Amygdala (tissue), 56 donors: ENCODE measurements at places on chromosomes 7 and 10.

GRCh38 chr10:111968647-111969046, 214.9 kb downstream of the GPAM start:
- no peak for DNase-seq

DNA sequence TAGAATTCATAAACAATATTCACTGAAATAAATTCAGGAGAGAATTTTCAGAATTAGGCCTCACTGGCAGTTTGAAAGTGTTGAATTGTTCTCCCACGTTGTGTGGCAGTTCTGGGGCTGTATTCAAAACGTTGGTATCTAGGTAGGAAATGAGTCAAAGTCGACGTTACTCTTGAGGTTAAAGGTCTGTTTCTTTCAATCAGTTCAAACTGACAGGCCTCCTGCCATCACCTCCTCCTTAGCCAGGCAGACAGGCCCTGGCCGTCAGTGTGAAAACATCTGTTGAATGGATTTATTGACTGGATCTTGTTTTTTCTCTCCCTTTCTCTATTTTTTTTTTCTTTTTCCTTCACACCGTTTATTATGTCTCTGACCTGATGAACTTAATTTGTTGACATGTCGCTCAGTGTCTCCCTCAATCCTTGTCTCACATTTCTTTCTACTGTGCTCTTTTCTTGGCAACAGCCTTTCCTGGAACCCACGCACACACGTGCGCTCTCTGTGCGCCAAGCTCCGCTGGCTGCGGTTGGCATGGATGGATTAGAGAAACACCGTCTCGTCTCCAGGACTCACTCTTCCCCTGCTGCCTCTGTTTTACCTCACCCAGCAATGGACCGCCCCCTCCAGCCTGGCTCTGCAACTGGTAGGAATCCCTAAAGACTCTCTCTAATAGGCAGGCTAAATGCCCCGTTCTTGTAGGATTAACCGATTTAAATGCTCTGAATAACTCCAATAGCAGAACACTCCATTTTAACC, 231.7 kb downstream of the HDAC9 start:
- DNase-seq, result no peak

- DNase-seq, result no peak
Observed at GRCh38 chr10:118721539-118721876, 33.3 kb downstream of the CACUL1 start.

DNA sequence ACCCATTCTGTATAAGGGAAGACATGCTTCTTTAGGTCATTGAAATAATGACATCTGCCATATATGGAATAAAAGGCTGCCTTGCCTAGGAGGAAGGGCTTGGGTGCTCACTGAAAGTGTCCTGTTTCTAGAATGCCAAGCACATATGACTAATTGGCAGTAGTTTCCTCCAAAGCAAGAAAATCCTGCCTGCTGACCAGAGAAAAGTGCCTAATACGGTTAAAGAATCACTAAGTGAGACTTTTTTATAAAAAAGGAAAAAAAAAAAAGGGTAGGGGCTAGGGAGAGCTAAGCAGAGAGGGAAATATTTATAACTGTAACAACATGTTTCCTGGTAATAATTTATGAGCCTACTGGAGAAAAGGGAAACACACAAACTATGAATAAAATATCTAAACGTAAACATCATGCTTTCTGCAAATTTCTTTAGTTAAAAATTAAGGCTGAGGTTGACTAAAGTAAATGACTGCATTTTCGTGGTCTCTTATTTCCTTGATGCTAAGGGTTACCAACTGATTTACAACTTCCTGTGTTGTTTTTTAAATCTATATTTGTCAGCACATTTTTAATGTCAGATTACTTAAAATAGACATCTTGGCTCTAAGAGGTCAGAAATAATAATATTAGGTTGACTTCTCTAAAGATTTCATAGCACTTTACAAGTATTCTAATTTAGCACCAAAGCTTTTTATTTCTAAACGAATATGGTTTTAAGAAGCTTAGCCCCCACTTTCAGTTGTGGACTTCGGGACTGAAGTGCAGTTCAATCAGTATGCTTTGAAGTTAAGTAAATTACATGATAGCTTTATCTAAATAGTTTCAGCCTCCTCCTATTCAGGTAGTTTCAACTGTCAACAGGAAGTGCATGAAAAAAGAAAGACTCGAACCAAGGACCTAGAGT, 89.6 kb downstream of the CABCOCO1 start:
- DNase-seq, result no peak

GRCh38 chr10:5981529-5981928, 4.2 kb upstream of the IL15RA start:
- no peak for DNase-seq

DNA sequence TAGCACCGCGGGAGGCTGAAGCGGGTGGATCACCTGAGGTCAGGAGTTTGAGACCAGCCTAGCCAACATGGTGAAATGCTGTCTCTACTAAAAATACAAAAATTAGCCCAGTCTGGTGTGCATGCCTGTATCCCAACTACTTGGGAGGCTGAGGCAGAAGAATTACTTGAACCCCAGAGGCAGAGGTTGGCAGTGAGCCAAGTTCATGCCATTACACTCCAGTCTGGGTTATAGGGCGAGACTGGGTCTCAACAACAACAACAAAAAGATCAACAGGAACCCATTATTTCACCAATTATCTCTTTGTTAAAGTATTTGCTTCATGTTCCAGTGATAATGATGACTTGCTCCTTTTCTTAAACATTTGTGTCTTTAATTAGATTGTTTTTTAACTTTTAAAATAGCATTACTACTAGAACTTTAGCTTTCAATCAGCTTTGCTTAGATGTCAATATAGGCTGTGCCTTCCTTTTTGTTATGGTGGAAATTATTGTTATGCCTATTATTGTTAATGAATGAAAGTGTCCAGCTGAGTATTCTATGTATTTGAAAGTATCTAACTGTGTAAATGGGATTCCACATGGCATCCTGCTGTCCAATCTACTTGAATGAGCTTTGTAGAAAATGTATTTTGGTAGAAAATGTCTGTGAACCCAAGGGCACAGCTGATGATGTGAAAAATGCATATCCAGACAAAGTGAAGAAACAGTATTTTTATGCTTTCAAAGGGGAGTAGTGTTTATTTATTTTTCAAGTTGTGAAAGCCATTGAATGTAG, 61.7 kb upstream of the CSTF2T start:
- DNase-seq, result no peak

- DNase-seq, result no peak
Observed at GRCh38 chr7:85916016-85916415, 727.7 kb upstream of the GRM3 start.

- no peak for DNase-seq
Observed at GRCh38 chr10:63054889-63055611, 78.1 kb upstream of the NRBF2 start.

- DNase-seq, result no peak
Observed at GRCh38 chr7:91519241-91520158, 255.3 kb downstream of the FZD1 start.

GRCh38 chr7:104584620-104585019, 256.2 kb downstream of the LHFPL3 start:
- no peak for DNase-seq

- DNase-seq, result no peak
Observed at GRCh38 chr10:117677239-117677638, 134.7 kb downstream of the EMX2 start.

DNA sequence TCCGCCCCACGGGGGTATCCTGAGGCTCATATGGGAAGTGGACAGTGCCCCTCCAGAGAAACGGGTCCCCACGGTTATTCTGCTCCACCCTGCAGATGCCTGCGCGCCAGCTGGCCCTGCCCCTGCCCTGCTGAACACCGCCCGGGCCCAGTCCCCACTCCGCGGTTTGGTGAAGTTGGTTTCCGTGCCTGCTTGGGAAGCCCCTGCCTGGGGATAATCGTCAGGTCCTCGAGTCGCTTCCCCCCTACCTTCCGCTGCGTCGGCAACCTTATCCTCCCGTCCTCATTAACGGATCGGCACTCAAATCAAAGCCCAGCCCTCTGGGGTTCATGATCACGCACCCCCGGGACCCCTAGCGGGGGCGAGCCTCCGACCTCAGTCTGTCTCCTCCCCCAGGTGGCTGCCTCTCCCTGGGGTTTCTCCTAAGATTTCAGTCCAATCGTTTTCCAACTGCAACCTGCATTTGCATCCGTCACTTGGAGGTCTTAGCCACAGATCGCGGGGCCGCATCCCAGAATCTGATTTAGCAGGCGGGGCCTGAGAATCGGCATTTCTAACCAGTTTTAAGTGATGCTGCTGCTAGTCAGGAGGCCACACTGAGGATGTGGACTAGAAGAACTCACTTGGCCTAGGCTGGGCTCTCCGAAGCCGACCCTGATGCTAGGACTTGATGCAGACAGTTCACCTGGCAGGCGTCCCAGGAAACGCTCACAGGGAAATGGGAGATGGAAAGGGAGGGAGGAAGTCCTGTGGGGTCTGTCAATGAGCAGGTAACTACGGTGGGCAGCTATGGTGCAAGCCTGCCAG, 27.6 kb downstream of the WDR86 start:
- DNase-seq, result no peak

DNA sequence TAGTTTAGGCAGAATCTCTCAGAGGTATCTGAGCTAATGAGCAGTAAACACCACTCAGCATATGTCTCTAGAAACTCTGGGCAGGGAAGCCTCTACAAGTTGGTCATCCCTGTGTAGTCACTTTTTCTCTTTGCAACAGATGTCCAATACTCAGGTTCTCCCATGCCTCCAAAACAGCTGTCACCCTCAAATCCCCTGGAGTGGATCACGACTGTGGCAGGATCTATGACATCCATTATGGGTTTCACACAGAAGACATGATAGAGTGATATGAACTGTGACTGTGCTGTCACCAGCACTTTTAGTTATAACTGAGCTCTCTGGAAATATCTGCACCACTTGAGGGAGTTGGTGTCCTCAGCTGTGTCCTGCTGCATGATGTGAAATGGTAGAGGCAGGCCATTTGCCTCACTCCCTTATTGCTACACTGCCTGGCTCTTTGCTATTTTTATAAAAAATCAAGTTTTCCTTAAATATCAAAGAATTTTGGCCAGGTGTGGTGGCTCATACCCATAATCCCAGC, 24.1 kb upstream of the ZNRF2 start:
- no peak for DNase-seq

GRCh38 chr7:131381069-131381838, 53.6 kb downstream of the MKLN1 start:
- DNase-seq, result no peak

GRCh38 chr10:120161111-120161510, 268.6 kb downstream of the SEC23IP start:
- no peak for DNase-seq

GRCh38 chr10:35347121-35347562, 10.8 kb downstream of the CCNY start:
- peak; percentile 32 for DNase-seq

GRCh38 chr10:70455213-70455630, 13.7 kb upstream of the NODAL start:
- DNase-seq, result no peak

DNA sequence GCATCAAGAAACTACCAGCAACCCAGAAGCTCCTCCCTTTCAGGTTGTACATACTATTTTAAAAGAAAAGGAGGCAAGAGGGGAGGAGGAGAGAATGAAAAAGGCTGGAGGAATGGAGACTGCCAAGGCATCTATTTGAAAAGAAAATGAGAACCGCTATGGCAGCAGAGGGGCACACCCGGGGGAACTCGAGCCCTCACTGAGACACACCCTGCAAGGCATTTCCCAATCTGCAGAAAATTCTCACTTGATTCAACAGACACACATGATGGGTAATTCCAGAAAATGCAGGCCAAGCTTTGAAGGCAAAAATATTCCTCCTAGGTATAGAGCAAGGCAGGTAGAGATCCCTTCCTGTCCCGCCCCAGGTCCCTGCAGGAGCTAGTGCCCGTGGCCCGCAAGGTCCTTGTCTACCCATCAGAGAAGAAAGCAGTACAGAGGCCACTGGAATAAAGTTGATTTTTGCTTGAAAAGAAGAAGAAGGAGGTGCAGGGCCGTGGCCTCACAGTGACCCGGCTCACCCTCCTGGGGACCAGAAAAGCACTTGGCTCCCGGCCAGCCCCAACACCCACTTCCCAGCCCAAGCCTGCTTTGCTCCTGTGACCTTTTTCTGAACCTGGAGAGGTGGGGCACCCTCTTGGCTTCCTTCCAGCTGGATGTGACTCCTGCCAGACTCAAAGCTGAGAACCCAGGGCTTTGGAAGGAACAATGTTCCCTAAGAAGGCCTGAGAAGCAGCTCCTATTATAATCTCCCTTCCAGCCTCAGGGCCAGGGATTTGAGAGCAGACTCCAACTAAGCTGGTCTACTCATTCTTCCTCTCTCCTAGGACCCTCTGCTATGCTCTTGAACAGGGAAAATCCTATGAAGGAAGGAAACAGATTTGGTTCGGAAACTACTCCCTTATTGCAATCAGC, 6.2 kb upstream of the PIK3CG start:
- DNase-seq, result no peak

- no peak for DNase-seq
Observed at GRCh38 chr7:89757910-89758309, 396.4 kb upstream of the STEAP1 start.

- DNase-seq, result no peak
Observed at GRCh38 chr7:75879771-75880184, 944 bp downstream of the RHBDD2 start.

DNA sequence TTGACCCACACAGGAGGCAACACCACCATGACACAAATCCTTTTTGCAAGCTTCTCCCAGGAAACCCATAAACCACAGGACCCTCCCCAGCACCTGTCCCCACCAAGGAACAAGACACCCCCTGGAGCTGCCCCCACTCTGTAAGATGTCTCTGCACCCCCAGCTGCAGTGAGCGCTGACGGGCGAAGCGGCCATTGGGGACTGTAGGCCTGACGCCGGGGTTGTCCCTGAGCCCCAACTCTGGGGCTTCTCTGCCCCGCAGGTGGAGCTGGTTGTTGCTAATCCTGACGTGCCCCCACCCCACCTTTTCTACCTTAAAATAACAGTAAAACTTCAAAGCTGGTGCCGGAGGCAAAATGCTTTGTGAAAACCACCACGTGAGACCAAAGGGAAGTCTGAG, 94.7 kb upstream of the PPP2R2D start:
- no peak for DNase-seq

- no peak for DNase-seq
Observed at GRCh38 chr7:131007439-131008330, 273.7 kb upstream of the KLF14 start.

- DNase-seq, result no peak
Observed at GRCh38 chr7:91089382-91089963, 174.8 kb upstream of the FZD1 start.

DNA sequence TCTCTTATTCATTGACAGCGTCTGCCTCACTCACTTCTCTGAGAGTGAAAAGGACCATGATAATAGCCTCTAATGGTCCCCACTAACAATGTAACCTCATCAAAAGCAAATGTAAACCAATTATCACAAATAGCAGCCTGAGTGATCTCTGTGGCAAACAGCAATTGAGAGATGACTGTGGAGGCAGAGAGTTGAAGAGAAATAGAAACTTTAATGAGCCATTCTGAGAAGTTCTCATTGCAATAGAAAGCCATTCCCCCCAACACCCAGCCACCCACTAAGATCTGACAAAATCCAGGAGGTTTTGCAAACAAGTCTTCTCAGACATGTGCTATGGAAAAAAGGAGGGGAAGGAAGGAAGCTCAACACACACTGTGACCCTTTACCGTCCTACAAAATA, 44.2 kb upstream of the RNF148 start:
- no peak for DNase-seq

- no peak for DNase-seq
Observed at GRCh38 chr10:47362199-47362598, 14.0 kb downstream of the RBP3 start.
